ENCODE measurements at places on chromosomes 3 and 15.

GRCh38 chr3:71514621-71515020 is 68.9 kb downstream of the FOXP1 start:
- DNase-seq: no peak

DNA sequence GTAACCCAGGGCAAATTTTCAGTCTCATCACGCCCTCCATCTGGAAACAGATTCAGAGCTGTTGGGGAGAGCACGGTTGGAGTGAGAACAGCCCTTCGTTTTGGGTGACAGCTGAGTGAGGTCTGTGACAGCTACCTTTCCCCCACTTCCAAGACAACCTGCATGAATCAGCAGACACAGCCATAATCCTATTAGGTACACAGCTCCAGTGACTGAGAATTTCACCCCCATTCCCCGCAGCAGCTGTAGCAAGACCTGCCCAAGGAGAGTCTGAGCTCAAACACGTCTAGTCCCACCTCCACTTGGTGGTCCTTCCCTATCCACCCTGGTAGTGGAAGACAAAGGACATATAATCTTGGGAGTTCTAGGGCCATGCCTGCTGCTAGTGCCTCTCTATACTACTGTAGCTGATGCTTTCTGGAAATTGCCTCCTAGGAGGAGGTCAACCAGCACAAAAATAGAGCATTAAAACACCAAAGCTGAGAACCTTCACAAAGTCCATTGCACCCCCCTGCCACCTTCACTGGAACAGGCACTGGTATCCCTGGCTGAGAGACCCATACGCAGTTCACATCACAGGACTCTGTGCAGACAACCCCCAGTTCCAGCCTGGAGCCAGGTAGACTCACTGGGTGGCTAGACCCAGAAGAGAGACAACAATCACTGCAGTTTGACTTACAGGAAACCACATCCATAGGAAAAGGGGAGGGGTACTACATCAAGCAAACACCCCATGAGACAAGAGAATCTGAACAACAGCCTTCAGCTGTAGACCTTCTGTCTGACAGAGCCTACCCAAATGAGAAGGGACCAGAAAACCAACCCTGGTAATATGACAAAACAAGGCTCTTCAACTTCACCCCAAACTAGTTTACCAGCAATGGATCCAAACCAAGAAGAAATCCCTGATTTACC is 448.6 kb upstream of the CBLB start:
- DNase-seq: no peak

DNA sequence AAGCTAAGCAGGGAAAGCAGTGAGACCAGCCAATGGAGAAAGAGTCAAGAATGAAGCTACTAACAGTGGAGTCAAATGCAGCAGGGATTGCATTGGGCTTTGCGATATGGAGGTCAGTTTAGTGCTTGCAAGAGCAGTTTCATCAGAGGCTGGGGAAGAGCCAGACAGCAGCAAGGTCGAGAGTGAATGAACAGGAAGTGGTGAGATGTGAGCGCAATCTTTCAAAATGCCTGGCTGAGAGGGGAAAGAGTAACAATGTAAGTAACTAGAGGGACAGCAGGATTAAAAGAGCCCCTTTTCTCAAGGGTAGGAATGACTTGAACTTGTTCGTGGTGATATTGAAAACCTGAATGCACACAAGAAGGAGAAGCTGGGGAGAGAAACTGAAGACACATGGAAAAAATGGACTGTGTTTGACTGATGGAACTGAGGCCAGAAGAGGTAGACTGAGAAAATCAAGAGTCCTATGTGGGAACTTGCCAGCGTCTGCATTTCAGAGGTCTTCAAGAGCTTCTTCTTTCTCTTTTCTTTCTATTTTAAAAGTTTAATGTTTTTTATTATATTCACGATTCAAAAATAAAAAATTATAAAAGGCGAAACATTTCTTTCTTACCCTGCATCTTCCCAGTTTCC is 30.6 kb upstream of the GPR160 start:
- DNase-seq: no peak

- DNase-seq: no peak
These were observed 321.0 kb upstream of the C2CD4B start for GRCh38 chr15:62486041-62486440.

DNA sequence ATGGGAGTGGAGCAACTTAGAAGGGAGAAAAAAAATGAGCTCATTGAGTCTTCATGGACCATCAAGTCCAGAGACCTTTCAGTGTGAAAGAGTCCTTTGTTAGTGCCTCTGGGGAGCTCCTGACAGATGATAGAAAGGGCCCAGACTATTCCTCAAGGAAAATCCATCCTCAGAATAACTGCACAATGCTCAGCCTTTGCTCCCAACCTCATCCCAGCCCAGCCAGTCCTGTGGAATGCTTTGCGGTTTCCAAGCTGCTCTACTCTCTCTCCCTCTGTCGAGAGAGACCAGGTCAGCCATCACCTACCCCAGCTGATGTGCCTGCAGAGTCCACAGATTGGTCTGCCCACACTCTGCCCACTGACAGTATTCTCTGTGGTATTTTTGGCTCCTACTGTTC is 406.2 kb downstream of the MFSD1 start:
- peak; percentile 24 for DNase-seq

GRCh38 chr3:107985496-107985895 is 105.3 kb downstream of the CD47 start:
- no peak for DNase-seq

- no peak for DNase-seq
These were observed 57.2 kb upstream of the TOPAZ1 start for GRCh38 chr3:44184319-44184953.

- DNase-seq: no peak
These were observed 107.9 kb upstream of the DLG1 start for GRCh38 chr3:197406266-197406665.

GRCh38 chr3:182179631-182180030 is 467.9 kb downstream of the SOX2 start:
- no peak for DNase-seq

DNA sequence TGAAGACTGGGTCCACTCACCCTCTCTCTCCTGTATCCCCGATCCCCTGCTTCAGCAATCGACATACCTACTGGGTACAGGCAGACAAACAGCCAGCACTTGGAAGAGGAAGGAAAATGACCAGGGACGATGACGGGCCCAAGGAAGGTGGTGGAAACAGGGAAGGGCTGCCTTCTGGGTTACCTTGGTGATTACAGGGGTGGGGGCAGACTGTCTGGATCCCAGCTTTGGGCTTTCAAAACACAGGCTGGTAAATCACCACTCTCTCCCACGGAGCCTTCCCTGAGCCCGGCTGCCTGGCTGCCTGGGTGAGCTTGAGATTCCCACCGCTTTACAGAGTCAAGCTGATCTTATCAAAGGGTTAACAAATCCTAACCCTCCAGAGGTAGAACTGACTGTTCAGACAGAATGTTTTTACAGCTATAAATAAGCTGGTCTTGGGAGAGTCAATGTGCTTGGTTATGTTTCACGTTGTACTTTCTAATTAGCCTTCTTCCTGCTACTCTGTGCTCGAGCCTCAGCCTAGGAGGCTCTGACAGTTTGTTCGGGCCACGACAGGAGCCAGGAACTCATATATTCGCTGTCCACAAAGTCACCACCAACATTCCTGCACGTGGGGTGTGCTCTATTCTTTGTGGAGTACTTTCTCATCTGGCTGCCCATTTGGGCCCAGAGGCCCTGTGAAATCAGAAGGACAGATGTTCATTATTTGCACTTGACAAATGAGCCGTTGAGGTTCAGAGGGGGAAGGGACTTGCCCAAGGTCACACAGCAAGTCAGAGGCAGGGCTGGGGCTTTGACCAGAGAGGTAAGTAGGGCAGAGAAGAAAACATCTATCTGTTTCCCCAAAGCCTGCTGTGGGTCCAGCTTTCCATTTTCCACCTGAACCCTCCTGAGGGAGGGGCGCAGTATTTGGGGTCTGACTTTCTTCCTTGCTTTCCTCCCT is 63.5 kb downstream of the FEM1B start:
- no peak for DNase-seq

- DNase-seq: no peak
These were observed 46.2 kb upstream of the CTDSPL2 start for GRCh38 chr15:44381236-44381635.

DNA sequence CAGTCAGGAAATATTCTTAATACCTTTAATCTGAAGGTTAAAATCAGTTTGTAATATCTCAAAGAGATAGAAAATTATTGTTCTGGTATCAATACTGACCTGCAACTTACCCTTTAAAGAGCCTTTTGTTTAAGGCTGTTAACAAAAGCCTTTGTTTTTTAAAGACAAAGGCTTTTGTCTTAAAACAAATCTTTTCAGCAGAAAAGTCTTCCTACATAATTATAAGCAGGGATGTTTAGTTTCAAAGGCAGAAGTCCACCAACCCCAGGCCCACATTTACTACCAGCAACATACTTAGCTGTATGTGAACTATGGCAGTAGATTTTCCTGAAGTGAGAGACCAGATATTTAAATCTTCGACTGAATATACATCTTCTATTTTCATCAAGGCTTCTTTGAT is 36.2 kb downstream of the SLC30A4 start:
- no peak for DNase-seq

DNA sequence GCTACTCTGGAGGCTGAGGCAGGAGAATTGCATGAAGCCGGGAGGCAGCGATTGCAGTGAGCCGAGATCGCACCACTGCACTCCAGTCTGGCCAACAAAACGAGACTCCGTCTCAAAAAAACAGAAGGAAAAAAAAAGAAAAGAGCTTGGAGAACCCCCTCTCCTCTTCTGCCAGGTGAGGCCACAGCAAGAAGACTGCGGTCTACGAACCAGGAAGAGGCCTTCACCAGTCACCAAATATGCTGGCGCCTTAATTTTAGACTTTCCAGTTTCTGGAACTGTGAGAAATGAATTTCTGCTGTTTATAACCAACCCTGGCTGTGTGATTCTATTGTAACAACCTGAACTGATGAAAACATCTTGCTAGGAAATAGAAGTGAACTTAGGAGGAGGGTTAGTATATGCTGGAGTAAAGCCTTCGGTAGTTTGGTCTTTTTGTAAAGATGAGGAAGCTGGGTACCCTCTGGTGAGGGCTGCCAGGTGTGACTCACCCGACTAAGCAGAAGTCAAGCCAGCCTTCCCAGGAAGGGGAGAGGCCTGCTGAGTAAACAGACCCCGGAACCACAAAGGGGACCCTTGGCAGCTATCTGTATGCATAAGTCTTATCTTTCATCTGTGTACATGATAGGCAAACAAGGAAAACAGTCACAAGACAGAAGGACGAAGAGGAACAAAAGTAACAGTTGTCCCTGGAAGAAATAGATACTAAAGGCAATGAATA is 78.7 kb downstream of the KLF13 start:
- DNase-seq: no peak

- DNase-seq: no peak
These were observed 41.4 kb upstream of the FEZF2 start for GRCh38 chr3:62414786-62415185.

DNA sequence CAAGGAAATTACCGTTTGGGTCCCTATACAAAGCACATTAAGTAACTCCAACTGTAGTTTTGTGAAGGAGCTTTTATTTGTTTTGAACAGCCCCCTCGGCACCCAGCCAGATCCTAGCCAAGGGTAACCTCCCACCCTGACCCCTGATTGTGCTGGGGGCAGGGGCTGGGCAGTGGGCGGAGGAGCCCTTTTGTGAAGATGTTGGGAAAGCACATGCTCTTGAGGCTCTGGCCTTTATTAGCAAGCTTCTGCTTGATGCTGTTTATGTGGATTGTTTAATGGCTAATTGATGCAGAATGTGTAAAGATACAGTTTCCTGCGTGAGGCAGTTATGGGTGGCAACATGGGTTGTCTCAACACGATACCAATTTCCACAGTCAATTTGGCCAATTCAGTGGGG is 136.5 kb downstream of the MAP2K5 start:
- no peak for DNase-seq

DNA sequence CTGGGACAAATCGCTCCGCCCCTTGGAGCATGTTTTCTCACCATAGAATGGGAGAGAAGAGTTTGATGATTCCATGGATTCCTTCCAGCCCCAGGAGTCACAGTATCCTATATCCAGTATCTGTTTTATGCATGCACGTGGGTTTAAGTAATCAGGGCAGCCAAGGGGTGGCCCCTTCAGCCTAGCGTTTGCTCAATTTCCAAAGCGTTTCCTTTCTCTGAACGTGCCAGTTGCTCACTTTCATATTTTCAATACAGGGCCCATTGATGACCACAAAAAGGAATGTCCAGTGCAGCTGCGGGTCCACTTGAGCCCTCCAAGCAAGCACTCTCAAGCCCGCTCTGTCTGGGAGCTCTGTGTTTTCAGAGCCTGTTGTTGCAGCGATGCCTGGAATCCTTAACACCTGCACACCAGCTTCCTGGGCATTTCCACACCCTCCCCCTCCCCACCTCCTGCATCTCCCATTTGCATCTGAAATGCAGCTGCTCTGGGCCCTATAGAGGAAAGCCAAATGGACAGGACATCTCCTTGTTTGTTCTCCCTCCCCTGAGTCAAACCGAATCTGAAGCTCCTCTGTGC is 164.3 kb upstream of the LPP start:
- DNase-seq: no peak

DNA sequence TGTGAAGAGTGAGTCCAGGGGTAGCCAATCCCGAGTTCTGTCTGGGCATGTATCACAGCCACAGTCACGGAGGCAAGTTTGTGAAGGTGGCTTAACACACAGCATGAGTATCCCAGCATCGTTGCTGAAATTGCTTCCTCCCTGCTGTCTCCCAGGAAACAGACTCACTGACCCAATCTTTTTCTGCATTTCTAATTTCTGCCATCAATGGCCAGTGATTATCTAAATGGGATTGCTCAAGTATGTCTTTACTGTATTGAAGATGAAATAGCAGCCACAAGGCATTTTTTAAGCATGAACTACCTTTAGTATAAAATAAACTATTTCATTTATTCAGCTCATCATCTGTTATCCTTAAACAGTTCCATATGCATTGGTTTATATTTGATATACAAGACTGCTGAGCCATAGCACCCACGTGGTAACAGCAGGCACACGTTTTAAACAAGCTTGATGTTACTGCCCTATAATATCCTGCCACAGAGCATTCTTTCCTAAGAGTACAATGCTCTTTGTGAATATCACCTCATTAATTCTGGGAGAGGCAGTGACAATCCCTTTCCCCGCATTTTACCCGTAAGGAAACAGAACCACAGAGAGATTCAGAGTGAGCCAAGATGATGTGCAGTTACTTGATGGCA is 276.6 kb upstream of the THBS1 start:
- no peak for DNase-seq

DNA sequence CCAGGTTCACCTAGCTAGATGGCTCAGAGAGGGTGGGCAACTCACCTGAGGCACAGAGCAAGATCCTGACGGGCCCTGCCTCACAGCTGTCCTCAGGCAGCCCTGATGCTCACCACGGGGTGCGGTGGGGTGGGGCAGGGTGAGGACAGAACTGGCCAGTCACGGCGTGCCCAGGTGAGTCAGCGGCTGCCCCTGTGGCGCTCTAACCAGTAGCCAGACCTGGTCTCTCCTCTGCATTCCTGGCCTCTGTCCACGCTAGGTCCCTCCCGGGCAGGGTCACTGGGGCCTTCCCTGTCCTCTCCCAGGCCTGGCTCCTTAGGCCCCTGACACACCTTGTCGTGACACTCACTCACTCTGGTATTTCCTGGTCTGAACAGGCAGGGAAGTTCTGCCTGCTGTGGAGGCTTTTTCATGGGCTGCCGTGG is 901 bp downstream of the ALS2CL start:
- DNase-seq: peak; percentile 98

DNA sequence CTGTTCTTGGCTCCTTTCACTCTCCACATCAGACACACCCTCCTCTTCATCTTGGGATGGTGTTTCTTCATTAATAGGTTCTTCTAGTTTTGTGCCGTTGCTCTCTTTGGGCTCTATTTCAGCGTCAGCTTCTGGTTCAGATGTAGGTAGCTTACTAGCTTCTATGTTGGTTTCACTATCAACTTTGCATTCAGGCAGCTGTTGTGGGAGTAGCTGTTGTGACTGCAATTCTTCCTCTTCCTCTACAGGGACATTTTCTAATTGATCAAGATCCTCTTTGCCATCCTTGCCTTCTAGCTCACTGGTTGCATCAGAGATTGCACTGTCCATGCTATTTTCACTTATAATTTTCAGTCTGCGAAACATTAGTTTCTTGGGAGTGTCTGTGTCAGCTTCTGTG is 80.1 kb downstream of the SETD2 start:
- no peak for DNase-seq

Data from PC-9 (cell line).